ENCODE measurements at places on chromosomes 5 and 9.

DNA sequence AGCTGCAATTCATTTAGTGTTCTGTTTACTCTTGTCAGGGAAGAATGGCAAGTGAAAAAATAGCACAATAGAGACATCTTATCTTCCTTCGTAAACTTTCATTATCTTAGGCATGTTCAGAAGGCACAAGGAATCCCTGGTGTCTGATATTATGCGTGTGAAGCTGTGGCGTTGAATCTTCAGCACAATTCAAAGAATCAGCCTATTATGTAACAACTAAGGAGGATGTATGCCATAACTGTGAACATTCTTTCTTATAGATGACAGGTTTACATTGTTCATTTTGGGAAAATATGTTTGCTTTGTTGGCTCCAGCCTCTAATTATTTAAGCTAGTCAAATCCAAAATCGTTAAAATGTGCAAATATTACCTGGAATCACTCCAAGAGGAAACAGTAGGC, 446.1 kb downstream of the ANXA1 start:
- no peak for DNase-seq

DNA sequence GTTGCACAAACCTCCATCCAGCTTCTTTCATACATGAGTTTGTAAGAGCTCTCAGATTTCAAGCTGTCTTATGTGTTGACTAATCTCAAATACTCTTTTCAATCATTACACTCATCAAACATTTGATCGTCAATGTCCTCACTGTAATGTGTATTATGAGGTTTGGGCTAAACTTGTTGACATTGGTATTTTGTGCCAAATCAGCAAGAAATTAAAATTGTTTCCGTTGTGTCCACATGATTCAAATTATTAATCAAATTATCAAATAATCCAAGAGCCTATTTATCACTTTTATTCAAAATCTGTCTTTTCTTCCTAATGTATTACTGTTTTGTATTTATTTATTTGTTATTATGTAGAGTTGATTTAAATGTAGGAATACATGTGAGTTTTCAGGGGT, 283.4 kb downstream of the GAS1 start:
- no peak for DNase-seq

- peak; percentile 17 for DNase-seq
Measured at GRCh38 chr9:29213417-29214153, 1640.3 kb upstream of the C9orf72 start.

GRCh38 chr9:111744363-111744762, 50.4 kb downstream of the SHOC1 start:
- DNase-seq, result no peak

DNA sequence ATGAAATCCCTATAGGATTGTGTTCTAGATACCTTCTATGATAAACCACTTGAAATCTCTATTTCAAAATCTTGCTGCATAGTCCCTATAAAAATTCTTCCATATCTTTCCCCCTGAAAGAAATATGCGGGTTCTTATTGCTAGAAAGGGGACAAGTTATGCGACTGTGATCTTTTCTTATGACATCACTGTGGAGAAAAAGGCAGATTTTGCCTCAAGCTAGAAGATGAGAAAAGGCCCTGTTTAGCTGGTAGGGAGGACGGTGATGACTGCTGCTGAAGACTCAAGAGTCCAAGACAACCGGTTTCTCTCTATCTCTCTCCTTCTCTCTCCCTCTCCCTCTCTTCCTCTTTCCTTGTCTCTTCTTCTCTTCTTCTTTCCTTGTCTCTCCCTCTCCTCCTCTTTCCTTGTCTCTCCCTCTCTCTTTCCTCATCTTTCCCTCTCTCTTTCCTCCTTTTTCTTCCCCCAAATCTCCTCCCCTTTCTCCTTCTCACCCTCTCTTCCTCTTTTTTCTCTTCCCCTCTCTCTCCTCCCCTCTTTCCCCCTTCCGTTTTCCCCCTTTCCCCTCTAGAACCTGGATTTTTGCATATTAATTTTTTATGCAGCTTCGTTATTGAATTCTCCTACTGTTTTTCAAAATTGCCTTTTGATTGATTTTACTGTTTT, 5.3 kb downstream of the OR2S2 start:
- DNase-seq, result no peak

GRCh38 chr5:73273379-73274050, 100.5 kb downstream of the TMEM174 start:
- DNase-seq, result no peak

- DNase-seq, result no peak
Measured at GRCh38 chr5:169591636-169592035, 8.1 kb downstream of the SPDL1 start.

- DNase-seq, result no peak
Measured at GRCh38 chr9:98208635-98209034, 16.2 kb upstream of the CORO2A start.

DNA sequence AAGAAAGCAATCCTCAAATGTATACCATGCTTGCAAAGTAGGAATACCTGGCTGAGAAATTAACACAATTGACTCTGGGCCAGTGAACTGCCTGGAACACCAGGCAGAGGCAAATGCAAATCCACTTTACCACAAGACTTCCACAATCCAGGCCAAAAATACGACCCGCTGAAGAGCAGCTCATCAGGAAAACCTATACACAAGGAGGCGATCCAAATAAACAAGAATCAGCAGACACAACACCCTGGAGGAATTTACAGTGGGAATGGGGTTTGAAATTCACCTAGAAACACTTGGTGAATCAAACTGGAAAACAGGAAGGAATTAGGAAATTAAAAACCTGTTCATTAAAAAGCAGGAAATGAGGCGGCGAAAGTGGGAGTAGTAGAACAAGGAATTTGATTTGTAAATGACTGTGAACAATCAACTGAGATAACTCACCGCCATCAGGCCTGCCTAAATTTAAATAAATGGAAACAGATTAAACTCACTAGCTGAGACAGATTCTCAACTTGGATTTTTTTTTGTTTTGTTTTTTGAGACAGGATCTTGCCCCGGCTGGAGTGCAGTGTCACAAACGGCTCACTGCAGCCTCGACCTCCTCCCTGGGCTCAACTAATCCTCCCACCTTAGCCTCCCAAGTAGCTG, 15.9 kb downstream of the CMBL start:
- DNase-seq, result no peak

- no peak for DNase-seq
Measured at GRCh38 chr9:111937781-111938426, 41.3 kb downstream of the UGCG start.

DNA sequence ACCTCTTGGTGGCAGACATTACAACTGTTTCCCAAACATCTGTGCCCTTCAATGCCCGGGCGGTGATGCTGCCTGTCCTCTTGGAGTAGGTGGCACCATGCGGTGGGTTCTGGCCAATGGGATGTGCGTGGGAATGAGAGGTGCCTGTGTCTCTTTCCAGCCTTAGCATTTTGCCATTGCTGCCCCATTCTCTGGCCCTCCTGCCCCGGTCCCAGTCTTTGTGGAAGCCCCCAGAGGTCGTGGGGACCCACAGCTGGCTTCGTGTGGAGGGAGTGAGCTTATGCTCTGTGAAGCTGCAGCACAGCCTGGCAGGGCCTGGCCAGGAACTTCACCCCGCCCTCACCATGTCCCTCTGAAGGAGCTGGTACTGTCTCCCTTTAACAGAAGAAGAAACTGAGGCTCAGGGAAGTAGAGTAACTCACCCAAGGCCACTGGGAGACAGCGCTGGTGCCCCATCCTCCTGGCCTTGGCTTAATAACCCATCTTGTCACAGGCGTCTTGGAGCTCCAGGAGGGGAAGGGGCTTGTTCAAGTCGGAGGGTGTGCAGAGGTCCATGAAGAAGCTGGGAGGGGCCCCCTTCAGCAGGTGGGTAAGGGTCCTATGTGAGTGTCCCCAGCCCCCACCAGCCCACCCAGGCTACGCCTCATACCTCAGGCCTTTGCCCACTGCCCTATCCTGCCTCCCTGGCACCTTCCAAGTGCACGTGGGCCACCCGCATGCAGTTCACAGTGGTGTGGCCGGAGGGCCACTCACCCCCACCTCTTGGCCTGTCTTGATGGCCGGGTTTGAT, 173.6 kb downstream of the GAPVD1 start:
- DNase-seq, result no peak

DNA sequence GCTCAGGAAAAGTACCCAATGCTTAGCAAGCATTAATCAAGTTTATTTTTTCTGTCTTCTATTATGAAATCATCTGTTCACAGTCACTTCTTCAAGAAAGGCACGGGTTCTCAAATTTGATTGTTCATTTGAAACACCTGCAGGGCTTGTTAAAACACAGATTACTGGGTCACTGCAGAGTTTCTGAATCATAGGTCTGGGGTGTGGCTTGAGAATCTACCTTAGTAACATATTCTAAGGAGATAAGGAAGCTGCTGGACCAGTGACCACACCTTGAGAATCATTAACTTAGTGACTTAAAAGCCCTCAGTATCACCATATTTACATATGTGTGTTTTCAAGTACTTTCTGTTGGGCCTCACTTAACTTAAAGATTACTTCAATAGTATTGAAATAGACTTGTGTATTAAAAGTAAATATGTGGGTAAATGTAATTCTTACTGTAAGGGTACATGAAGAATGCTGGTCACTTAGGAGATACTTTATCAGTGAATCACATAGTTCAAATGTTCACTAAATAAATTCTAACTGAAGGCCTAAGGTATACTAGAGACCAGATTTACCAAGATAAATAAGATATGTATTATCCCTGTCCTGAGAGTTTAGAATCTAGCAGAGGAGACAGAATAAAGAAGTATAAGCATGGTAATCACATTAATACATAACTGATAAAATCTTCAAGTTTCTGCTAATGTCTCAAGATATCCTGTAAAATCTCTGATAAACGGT, 1342.1 kb upstream of the C9orf72 start:
- DNase-seq, result no peak

GRCh38 chr5:120552638-120553037, 88.5 kb downstream of the PRR16 start:
- DNase-seq, result no peak

GRCh38 chr5:34932947-34933346, 3.6 kb downstream of the DNAJC21 start:
- no peak for DNase-seq

DNA sequence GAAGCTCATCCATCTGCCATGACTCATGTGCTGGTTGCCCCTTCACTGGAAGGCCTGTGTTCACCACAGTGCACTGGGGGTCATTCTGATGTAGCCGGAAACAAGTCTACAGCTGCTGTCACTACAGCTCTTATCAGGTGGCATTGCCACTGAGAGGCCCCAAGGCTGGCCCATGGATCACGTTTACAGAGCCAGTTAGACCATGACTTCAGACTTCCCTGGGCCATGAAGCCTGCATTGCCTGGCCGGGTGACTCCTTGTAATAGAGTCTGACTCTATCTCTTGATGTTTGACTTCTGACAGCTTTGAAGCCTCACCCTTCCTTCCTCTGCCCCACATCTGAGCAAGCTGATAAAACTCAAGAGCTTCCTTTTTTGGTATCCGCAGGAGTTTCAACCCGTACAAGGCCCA, 473.5 kb upstream of the DAP start:
- DNase-seq, result no peak

GRCh38 chr5:893711-894110, 1.0 kb downstream of the TRIP13 start:
- no peak for DNase-seq

GRCh38 chr9:93827545-93828330, 127.4 kb downstream of the BARX1 start:
- DNase-seq, result no peak

GRCh38 chr5:83375049-83375745, 96.3 kb upstream of the VCAN start:
- DNase-seq, result no peak

DNA sequence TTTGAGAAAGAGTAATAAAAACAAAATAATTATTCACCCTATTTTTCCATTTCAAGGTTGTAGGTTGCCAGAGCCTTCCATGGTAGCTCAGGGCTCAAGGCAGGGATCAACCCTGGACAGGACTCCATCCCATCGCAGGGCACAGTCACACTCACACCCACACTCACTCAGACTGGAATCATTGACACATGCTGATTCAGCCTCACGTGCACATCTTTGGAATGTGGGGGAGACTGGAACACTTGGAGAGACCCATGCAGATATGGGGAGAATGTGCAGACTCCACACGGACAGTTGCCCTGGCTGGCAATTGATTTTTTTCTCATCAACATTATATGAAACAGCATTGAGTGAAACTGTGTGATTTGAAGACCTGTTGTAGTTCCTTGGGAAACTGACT, 234.1 kb downstream of the ADGRV1 start:
- DNase-seq, result no peak

- DNase-seq, result no peak
Measured at GRCh38 chr5:126527892-126528291, 67.1 kb downstream of the ALDH7A1 start.

DNA sequence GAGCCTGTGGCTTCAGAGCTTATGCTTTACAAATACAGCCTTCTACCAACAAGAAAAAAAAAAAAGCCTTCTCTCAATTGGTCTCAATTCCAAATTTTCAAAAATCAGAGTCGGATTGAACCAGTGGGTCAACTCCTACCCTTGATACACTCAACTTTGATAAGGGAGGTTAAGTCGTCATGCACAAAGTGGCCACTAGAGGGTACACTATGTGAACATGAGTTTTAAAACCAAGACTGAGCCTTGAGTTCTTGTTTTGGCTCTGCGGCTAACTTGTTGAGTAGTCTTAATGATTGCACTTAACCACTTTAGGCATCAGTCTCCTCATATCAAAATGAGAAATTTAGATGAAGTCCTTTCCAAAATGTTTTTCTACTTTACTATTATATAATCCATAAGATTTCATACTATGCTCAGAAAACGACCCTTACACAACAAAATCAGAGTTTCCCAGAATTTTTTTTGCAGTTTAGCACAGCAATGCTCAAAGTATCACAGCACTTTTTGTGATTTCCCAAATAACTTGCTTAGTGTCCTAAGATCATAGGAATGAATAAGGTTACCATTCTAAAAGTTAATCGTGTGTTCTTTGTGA, 92.9 kb upstream of the MTAP start:
- DNase-seq, result peak; percentile 12

GRCh38 chr5:139708434-139708861, 60.3 kb downstream of the CXXC5 start:
- DNase-seq, result no peak

DNA sequence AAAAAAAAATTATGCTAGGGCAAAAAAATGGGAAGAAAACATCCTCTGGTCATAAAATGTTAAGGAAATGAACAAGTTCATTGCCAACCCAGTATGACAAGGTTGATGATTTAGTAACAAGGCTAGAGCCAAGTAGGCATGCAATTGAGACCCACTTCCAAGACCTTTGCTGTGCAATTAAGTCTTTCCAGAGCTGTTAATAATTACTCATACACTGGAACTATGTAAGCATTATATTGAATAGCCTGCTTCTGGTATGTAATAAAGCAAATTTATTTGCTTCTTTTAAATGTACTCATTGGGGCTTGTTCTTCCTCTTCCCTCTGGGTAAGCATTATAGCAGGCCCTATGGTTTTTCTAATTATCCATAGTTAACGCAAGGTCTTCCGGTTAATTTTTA, 32.5 kb upstream of the SNAPC3 start:
- no peak for DNase-seq

- no peak for DNase-seq
Measured at GRCh38 chr9:7461791-7462190, 337.8 kb downstream of the DMAC1 start.
